Calu3 (cell line): ENCODE measurements at places on chromosomes 11 and 22. TPM values are rescaled to one million over a fixed set of nuclear protein-coding genes. Genes with fewer than 3 reads are reported as not detected.

- peaks cover 7% of the 10 kb centered on the region for H3K27me3 ChIP-seq
- H3K4me1 ChIP-seq = peaks cover 7% of the 10 kb centered on the region
- DNase-seq = no peak
- H3K4me3 ChIP-seq = no peak overlapping the region
Measured at GRCh38 chr11:109752212-109752825, 330.3 kb downstream of the C11orf87 start.

Gene NRXN2
- total RNA-seq = not detected in 2 replicates

DNA sequence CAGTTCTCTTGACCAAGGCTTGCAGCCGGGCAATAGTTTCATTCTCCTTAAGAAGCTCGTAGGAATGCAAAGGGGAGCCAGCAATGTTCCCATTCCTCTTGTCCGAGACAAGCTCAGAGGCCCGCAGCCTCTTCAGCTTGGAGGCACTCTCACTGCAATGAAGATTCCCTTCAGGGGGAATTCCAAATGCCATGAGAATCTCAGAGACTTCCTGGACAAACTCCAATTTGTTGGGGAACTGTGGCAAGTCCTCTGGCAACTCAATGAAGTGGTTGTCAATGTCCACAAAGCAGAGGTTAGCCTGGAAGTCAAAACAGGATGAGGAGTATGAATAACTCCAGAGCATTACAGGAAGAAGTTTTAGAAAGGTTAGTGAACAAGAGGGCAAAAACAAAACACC, 84.4 kb downstream of the DENND5A start:
- peaks cover 5% of the 10 kb centered on the region for H3K36me3 ChIP-seq
- no peak overlapping the region for H3K4me3 ChIP-seq
- no peak for DNase-seq
- no peak overlapping the region for H3K27ac ChIP-seq

- peaks cover 17% of the 10 kb centered on the region for H3K27me3 ChIP-seq
- H3K4me1 ChIP-seq = no peaks in the 10 kb centered on the region
- no peak overlapping the region for H3K27ac ChIP-seq
- DNase-seq = no peak
- H3K4me3 ChIP-seq = no peak overlapping the region
Measured at GRCh38 chr11:83678831-83679584, 392.8 kb upstream of the CCDC90B start.

Gene NLRP10
- total RNA-seq = not detected in 2 replicates

DNA sequence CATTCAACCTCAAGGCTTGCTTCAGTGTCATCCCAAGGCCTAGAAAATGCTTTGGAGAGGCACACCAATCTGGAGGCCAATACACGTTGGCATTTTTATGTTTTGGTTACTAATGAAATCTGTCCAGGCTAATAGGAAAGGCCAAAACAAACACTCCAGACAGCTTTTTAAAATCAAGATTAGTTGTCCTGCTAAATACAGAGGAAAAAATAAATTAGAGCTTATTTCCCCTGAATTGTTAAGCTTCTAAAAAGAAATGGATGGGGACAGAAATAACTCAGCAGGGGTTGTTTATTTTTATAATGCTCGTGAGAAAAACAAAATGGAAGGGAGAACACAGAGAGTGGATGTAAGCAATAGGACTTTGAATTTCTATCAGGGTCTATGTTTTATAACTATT, 438.5 kb upstream of the LRRC4C start:
- H3K4me3 ChIP-seq = no peak overlapping the region
- no peaks in the 10 kb centered on the region for H3K27me3 ChIP-seq
- no peaks in the 10 kb centered on the region for H3K36me3 ChIP-seq
- DNase-seq = no peak

DNA sequence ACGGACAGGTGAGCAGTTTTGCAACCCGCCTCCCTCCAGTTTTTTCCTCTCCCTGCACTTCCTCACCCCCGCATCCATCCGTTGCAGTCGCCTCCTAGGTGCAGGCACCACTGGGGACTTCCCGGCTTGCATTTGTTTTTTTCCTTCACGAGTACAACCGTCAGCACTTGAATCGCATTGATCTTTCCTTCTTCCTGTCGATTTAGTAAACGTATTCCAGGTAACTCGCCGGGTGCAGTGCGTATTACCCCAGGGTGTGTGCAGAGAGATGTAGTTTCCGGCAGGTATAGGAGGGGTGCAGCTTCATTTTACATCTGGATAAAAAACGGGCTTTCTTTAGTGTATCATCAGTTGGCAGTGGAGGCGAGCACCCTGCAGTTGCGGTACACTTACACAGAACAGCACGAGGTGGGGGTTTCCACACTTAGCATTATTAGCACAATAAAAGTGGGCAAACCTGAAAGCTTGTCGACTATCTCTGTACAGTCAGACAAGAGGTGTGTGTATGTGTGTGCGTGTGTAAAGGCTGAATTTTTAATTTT, at the start of gene SORL1-AS1:
Gene SORL1-AS1 (minus strand): TSS at position 359 of the 542 bp plus-strand sequence.
- peaks cover 13% of the 10 kb centered on the region for H3K36me3 ChIP-seq
- no peaks in the 10 kb centered on the region for H3K4me1 ChIP-seq
- no peaks in the 10 kb centered on the region for H3K27me3 ChIP-seq
- H3K27ac ChIP-seq = no peak within 1 kb of the TSS

- H3K4me3 ChIP-seq = no peak overlapping the region
- H3K4me1 ChIP-seq = peaks cover 27% of the 10 kb centered on the region
- no peak overlapping the region for H3K27ac ChIP-seq
Measured at GRCh38 chr11:14378171-14378570, 19.2 kb upstream of the RRAS2 start.

DNA sequence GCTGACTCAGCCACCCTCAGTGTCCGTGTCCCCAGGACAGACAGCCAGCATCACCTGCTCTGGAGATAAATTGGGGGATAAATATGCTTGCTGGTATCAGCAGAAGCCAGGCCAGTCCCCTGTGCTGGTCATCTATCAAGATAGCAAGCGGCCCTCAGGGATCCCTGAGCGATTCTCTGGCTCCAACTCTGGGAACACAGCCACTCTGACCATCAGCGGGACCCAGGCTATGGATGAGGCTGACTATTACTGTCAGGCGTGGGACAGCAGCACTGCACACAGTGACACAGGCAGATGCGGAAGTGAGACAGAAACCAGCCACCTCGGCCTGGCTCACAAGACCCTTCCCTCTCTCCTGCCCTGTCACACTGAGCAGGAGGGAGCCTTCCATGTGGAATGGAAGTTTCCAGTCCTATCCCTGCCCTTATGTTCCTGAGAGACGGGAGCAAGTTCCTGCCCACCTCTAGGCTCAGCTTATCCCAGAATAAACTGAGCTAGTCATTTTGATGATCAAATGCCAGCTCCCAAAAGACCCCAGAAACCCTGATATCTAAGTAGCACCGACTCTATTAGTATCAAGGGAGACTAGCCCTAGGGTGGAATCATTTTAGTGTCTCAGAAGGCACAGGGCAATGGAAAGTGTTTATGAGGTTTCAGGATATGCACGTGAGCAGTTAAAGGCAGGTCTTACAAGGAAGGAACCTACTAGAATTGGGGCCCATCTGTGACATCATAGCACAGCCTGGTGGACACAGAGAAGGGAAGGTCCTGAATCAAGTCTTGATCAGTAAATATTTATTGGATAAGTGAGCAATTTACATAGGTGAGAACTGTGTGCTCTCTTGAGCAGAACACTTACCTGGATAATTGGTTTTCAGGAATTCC, 6.3 kb upstream of the IGLL5 start:
- no peaks in the 10 kb centered on the region for H3K36me3 ChIP-seq
- H3K4me1 ChIP-seq = no peaks in the 10 kb centered on the region
- peaks cover 80% of the 10 kb centered on the region for H3K27me3 ChIP-seq
- H3K4me3 ChIP-seq = no peak overlapping the region

- no peaks in the 10 kb centered on the region for H3K36me3 ChIP-seq
- no peak overlapping the region for H3K27ac ChIP-seq
- H3K4me1 ChIP-seq = peaks cover 22% of the 10 kb centered on the region
- no peak for DNase-seq
Measured at GRCh38 chr11:11416917-11417316, 63.9 kb upstream of the CSNK2A3 start.

DNA sequence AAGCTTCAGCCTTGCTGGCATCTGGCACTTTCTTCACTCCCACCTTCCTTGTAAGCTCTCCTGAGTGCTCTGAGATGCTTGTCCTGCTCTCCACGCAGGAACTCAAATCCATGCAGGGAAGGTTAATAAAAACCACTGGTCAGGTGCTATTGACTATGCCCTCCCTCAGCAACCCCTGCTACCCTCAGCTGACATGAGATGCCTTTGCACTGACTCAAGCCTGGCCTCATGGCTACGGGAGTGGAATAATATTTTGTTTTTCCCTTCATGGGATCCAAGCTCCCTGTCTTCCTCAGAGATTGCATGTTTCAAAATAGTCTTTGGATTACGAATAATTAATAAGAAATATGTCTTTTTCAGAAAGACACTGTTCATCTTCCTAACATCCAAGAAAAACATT, 31.7 kb upstream of the ABCC8 start:
- peaks cover 13% of the 10 kb centered on the region for H3K4me1 ChIP-seq
- no peaks in the 10 kb centered on the region for H3K27me3 ChIP-seq
- H3K36me3 ChIP-seq = no peaks in the 10 kb centered on the region
- H3K4me3 ChIP-seq = no peak overlapping the region

- DNase-seq = no peak
- H3K4me3 ChIP-seq = no peak overlapping the region
- no peaks in the 10 kb centered on the region for H3K4me1 ChIP-seq
- H3K27ac ChIP-seq = no peak overlapping the region
- H3K27me3 ChIP-seq = no peaks in the 10 kb centered on the region
Measured at GRCh38 chr11:7643314-7643713, 30.0 kb downstream of the CYB5R2 start.

- no peak overlapping the region for H3K4me3 ChIP-seq
- H3K36me3 ChIP-seq = no peaks in the 10 kb centered on the region
- no peak for DNase-seq
- H3K27ac ChIP-seq = no peak overlapping the region
- no peaks in the 10 kb centered on the region for H3K4me1 ChIP-seq
Measured at GRCh38 chr11:100624346-100624745, 62.7 kb upstream of the ARHGAP42 start.

- peak; percentile 47 for DNase-seq
- H3K27me3 ChIP-seq = no peaks in the 10 kb centered on the region
- no peak overlapping the region for H3K27ac ChIP-seq
- peak overlapping the region; percentile 53 for H3K4me3 ChIP-seq
- H3K4me1 ChIP-seq = peaks cover 66% of the 10 kb centered on the region
- peaks cover 8% of the 10 kb centered on the region for H3K36me3 ChIP-seq
Measured at GRCh38 chr22:28923826-28924732, 40.7 kb downstream of the ZNRF3 start.

DNA sequence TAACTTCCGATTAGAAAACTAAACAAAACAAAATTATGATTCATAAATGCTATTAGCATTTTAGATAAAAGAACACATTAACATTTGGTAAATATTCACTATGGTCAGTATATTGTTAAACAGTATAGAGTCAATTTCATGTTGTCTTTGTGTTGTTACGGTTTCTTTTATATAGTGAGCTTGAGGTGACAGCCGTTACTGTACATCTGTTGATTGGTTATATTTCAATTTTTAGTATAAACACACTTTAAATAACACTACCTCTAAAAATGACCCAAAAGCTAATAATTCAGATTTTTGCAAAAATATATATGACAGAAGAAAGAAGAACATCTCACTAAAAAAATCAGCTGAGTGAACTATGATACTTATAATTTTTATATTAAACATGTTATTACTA, 249.0 kb upstream of the LUZP2 start:
- no peaks in the 10 kb centered on the region for H3K27me3 ChIP-seq
- peaks cover 11% of the 10 kb centered on the region for H3K4me1 ChIP-seq
- H3K4me3 ChIP-seq = no peak overlapping the region
- H3K27ac ChIP-seq = no peak overlapping the region

GRCh38 chr11:103730131-103730940, 306.1 kb upstream of the DDI1 start:
- DNase-seq = no peak
- no peak overlapping the region for H3K27ac ChIP-seq
- no peaks in the 10 kb centered on the region for H3K27me3 ChIP-seq
- no peak overlapping the region for H3K4me3 ChIP-seq

DNA sequence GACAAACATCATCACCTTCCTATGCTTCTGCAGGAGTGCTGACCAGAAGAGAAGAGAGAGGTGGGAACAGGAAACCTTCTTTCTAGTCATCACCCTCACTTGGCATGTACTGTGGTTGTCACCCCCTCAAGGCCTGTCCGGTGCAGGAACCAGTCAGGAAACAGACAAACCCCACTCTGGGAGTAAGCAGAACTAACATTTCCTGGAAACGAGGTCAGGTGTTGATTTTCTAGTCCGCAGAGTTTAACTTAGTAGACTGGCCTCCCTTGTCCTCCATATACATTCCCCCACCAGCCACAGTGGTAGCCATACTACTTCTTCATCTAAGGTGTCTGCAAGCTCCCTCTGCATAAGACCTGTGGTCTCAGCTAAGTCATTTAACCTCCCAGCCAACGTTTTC, 80.7 kb upstream of the NCAM1 start:
- no peak for DNase-seq
- peaks cover 17% of the 10 kb centered on the region for H3K27me3 ChIP-seq
- no peak overlapping the region for H3K4me3 ChIP-seq
- H3K27ac ChIP-seq = no peak overlapping the region

DNA sequence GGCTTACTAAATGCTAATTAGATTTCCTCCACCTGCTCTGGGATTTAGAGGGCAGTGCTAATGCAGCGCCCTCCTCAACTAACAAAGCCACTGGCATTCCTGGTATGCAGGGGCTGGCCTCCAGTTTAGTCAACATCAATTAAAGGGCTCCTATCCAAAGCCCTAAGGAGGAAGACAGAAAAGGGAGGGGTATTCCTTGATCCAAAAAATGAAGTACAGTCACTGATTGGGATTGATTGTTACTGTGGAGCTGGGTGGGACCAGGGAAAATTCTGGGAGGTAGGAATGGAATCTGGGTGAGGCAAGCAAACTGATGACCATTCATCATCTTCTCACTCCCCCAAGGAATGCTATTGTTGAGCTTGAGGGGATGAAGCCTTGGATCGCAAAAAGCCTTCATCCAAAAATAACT, 52.2 kb downstream of the GAB2 start:
- H3K27ac ChIP-seq = no peak overlapping the region
- no peaks in the 10 kb centered on the region for H3K36me3 ChIP-seq
- DNase-seq = peak; percentile 61

GRCh38 chr11:94629741-94630140, 62.6 kb downstream of the PIWIL4 start:
- no peaks in the 10 kb centered on the region for H3K36me3 ChIP-seq
- no peak overlapping the region for H3K27ac ChIP-seq
- no peak overlapping the region for H3K4me3 ChIP-seq
- no peaks in the 10 kb centered on the region for H3K27me3 ChIP-seq

- H3K4me1 ChIP-seq = no peaks in the 10 kb centered on the region
- H3K27me3 ChIP-seq = no peaks in the 10 kb centered on the region
- H3K27ac ChIP-seq = no peak overlapping the region
- DNase-seq = no peak
Measured at GRCh38 chr11:120482149-120482548, 29.4 kb upstream of the GRIK4 start.

Gene NCAM1
- total RNA-seq = 3.7 and 4.6 TPM in 2 replicates
